BJ (cell line): ENCODE measurements at places on chromosomes 13 and 19.

GRCh38 chr13:32829269-32829668 is 187.0 kb upstream of the KL start:
- no peak for DNase-seq

GRCh38 chr19:48102870-48103751 is 7.5 kb downstream of the PLA2G4C start:
- no peak for DNase-seq

- no peak for DNase-seq
These were observed 905.5 kb downstream of the UQCRFS1 start for GRCh38 chr19:28307487-28307886.

DNA sequence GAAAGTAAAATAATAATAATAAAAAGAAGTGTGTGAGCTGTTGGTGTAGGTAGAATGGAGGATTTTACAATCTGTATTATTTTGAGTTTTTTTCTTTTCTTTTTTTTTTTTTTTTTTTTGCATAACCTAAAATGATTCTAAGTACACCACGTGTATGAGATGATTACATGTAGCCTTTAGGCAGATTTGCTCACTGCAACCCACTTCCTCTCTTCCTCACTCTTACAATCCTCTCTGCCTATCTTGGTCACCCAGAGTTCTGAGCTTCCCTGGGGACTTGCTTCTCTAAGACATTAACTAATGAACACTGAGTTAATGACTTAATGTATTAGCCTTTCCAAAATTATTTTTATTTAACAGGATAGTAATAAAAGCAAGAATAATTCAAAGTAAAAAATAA is 1169.6 kb downstream of the EFNB2 start:
- DNase-seq = no peak

GRCh38 chr19:43420954-43421353 is 6.3 kb downstream of the TEX101 start:
- no peak for DNase-seq

DNA sequence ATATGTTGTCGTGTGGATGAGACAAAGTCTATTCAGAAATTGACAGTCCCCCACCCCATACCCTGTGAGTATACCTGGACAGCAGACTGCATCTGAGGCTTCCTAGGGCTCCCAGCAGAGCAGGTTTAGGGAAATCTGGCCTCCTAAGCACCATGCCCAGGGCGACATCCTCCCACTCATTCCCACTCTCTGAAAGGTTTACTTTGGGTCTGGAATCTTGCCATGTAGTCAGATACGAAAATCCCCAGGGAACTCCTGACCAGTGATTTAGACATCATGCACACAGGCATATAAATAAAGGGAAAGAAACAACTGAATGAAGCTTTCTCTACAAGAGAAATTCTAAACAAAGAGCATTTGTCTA is 717 bp upstream of the NALCN start:
- DNase-seq = no peak

DNA sequence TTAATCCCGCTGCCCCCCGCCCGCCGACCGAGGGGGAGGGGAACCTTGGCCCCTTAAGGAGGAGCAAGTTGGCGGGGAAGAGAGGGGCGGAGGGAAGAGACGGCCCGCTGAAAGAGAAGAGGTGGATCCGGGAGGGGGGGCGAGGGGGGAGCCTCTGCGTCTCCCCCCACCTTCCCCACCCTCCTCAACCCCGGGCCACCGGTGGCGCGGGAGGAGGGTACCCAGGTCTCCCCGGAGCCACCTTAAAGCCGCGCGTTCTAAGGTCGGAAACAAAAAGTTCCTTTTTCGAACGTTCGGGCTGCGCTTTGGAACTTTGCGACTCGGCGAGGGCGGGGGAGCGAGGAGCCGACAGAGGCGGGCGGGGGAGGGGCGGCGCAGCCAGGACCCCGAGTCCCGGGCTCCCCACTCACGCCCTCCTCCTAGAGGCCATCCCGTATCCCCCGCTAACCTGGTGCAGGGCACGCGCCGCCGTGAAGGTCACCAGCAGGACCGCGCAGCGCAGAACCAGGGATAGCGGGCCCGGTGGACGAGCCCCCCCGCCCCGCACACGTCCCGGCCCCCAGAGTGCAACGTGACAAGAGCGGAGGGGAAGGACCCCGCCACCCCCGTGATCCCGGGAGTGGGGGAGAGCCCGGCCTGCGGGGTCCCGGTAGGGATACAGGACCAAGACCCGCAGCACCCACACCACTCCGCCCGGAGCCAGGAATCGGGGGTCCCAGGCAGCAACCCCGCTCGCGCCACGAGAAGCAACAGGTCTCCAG is 659 bp downstream of the ERF start:
- DNase-seq = no peak

- no peak for DNase-seq
These were observed 12.3 kb upstream of the TNFSF13B start for GRCh38 chr13:108257248-108257647.

- DNase-seq = no peak
These were observed 62.2 kb downstream of the CYSLTR2 start for GRCh38 chr13:48715977-48716376.

DNA sequence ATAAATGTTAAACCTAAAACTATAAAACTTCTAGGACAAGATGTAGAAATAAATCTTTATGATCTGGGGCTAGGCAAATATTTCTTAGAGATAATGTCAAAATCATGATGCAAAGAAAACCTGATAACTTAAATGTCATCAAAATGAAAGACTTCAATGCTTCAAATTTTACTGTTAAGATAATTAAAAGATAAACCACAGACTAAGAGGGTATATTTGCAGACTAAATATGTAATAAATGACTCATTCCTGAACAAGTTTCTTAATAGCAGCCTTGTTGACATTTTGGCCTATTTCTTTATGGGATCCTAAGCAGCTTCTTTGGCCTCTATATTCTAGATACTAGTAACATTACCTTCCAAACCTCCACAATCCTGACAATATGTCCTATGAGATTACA is 2878.3 kb upstream of the PCDH20 start:
- no peak for DNase-seq

GRCh38 chr19:18436671-18437490 is 1.1 kb downstream of the ISYNA1 start:
- DNase-seq = no peak

GRCh38 chr19:42069619-42070351 is at the start of gene GRIK5:
Gene GRIK5 (minus strand): TSS chr19:42070206. CDS start chr19:42065770, 4,436 bp downstream.
- no peak for DNase-seq
